ENCODE measurements at places on chromosomes 11 and 22. TPM values are rescaled to one million over a fixed set of nuclear protein-coding genes. Genes with fewer than 3 reads are reported as not detected.

- DNase-seq, result no peak
These were observed 1337.2 kb downstream of the TBC1D22A start for GRCh38 chr22:48099671-48100070.

DNA sequence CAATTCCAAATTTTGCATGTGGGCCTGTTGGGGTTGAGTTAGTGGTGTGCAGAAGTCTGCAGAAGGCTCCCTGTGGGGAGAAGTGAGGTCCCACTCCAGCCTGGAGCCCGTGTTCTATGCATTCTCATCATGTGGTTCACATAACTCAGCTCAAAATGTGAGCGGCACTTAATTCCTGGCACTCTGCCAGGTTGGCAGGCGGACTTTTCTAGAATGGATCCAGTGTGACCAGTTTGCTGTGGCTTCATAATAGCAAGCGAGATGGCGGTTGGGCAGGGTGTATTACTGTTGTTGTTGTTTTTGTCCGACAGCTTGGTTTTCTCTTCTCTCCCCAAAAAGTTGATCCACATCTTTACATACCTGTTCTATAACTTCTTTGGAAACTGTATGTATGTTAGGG is 146.8 kb upstream of the TTC12 start:
- no peak for DNase-seq

GRCh38 chr11:26806219-26806618 is 84.4 kb upstream of the SLC5A12 start:
- no peak for DNase-seq

DNA sequence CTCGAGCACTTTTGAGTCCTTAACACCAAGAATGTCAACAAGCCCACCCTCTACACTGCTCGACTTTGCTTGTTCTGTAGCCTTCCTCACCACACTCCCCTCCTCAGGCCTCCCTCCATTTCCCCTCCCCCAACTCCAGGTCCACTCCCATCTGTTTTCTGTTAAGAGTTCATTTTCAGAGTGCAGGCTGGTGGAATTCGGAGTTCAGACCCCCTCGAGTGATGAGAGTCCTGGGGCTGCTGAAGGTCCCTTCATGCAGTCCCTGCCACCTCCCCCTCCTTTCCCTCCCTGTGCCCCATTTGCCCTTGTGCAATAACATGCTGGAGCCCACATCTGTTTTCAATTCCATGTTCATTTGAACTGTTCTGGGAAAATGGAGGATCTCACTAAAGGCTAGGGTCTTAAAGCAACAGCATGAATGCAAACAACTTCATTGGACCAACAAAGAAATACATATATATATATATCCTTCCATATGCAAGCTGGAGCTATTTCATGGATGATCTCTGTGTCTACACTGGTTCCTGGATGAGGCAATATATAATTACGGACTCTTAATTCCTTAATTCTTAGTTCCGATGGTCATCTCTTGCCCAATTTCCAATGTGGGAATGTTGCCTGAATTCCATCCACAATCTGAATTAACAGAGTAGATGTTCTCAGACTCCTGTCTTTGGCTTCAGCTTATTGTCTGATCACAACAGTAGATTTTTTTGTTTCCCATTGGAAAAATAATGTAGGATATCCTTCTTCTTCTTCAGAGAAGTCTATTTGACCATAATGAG is 340.4 kb downstream of the ETS1 start:
- DNase-seq, result no peak

KCNJ11 gene
- 1.0 TPM for total RNA-seq

Data from glomerular endothelial cell (primary cell).